ENCODE measurements at places on chromosomes 1 and 21.

DNA sequence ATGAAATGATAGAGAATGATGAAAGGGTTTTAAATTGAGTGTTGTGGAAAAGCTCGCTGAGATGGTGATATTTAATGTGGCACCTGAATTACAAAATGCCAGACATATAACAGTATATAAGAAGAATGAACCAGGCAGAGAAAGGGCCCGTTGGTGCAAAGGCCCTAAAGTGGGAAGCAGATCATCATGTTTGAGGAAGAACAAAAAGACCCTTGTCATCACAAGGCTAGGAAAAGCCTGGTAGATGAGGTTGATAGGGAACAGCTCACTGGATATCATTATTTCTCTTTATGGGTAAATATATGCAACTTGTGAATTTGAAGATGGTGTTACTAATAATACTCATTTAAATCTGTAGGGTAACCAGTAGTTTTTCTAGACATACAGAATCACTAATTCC, 11.0 kb downstream of the RAP1A start:
- DNase-seq, result no peak

DNA sequence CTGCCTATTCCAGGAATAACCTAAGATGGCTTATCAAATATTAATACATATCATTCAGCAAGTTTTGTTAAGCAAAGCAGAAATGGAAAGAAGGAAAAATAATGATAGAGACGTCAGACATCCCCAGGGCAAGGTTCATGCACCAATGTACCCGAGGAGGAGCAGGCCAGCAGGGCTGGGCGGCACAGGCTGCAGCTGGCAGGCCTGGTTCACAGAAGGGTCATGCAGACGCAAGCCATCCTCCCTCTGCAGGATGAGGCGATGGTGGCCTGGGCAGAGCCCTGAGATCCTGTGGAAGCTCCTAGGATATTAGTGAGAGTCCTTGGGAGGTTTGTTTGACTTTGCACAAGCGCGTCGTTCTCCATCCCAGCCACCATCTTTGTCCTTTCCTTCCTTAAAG, 30.0 kb downstream of the BATF3 start:
- no peak for DNase-seq

- DNase-seq, result no peak
Observed at GRCh38 chr1:96090134-96090533, 631.5 kb upstream of the PTBP2 start.

DNA sequence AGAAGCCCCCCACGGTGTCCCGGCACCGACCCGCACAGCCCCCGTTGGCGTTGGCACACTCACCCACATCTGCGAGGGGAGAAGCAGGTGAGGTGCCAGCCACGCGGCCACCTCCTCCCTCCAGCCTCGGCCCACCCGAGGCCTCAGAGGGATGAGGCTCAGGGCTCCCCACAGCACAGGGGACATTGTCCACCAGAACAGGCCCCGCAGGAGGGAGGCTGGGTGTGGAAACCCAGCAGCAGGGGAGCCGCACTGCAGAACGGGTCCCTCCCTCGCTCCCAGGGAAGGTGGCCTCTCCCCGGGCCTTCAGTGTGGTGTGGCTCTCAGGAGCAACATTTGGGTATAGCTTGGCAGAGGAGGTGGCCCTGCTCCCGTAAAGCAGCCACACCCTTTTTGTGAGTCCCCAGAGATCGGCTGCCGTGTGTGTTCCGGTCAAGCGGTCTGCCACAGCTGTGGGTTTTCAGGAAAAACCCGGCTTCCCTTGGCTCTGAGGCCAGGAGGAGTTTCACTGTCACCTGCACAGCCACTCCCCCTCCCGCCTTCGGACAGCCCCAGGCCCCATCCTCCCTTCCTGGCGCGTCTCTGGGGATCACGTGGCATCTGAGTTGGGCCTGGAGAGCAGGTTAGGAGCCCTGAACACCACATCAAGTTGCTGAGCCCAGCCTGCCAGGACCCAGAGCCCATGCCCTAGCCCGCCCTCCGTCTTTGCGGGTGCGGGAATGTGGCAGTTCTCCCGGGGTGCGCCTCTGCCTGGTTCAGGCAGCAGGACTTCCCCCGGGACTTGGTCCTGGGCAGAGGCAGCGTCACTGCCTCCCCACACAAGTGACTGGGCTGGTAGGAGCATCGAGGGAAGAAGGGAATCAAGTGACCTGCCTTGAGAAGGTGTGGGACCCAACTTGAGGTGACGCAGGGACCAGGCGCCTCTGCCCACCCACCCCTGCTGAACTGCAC, 64.0 kb downstream of the MEGF6 start:
- DNase-seq, result no peak

GRCh38 chr1:112263453-112263852, 132.6 kb upstream of the CTTNBP2NL start:
- DNase-seq, result no peak

DNA sequence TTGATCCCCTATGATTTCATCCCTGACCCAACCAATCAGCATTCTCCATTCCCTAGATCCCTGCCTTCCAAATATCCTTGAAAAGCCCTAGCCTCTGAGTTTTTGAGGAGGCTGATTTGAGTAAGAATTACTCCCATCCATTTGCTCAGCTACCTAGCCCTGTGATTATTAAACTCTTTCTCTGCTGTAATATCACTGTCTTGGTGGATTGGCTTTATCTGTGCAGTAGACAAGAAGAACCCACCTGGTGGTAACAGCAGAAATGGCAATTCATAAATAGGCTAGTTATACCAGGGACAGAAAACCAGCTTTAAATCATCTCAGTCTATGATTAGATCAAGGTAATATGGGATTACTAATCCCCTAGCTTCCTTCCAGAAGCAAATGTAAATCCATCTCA, 13.0 kb downstream of the IL20 start:
- no peak for DNase-seq

DNA sequence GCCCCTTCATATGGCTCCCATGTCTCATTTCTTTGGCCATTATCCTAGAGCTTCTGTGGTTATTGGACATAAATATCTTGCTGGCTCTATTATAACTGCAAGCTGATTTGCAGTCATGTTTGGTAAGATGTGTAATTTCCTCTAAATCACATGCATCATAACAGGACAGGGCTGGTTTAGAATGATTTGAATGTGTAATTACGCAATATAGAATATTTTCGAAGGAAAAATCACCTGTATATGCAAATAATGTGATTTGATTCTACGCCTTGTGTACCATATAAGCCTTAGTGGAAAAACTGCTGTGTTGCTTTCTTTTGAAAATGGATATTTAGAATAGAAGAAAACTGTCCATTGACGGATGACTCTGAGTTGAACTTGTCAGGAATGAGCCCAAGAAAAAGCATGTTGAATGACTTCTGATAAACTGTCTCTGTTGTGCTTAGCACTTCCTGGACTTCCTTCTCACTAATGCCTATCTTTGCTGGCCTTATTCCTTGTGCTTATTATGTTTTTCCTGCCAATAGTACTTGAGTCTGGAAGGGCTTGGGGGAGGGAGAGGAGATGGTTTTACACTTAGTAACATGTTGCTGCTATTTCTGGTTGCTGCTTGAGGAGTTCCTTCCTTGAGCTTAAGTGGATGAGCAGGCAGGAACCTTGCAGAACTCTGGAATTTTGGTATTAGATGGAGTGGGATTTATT, 6.5 kb downstream of the CACHD1 start:
- DNase-seq, result no peak

GRCh38 chr1:148379697-148380096, 103.4 kb downstream of the PPIAL4G start:
- DNase-seq, result no peak

- no peak for DNase-seq
Observed at GRCh38 chr1:70426154-70427131, 15.4 kb downstream of the CTH start.

DNA sequence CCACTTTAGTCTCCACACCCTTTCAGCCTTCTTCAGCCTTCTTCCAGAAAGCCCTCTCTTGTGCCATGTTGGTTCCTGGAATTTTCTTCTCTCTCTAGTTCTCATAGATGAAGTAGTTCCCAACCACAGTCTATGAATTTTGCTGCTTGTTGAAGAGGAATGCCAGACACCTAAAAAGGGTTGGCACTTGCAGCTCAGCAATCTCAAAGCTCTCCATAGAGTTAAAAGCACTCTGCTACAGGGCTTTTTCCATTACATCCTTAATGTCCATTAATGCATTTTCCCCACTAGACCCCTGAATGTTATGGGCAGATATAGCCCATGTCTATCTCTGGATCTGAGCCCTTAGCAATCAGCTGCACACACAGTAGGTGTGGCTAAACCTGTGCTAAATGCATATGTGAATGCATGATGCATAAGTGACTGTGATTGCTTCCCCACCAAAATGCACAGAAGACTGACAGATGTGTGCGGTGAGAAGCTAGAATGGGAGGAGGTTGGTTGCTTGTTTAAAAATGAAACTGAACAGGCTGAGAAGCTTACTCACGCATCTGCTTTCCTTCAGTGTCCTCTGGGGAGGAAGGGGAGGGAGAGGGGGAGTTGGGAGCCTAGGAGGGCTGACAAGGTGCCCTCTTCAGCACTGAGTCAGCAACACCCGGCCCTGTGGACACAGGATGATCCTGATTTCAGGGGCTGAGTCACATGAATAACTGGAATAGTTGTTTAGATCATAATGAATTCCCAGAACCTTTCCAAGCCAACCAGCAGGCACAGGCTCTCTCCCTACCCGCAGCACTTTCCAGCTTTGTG, 146.1 kb upstream of the FGGY start:
- DNase-seq, result no peak

DNA sequence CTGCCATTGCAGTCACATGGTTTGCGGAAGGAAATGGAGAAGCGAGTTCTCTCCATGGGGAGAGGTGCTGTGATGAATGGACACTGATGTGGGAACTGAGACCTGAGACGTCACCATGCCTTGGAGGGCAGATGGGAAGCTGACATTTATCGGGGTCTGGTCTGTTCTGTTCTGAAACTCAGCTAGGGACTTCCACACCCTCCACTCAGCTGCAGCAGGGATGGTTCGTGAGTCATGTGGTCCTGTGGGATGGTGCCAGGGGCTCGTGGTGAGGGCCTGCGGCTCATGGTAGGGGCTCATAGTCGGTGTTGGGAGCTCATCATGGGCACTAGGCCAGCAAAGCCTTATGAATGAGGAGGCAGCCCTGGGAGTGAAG, 6.1 kb downstream of the GPR137B start:
- DNase-seq, result no peak

DNA sequence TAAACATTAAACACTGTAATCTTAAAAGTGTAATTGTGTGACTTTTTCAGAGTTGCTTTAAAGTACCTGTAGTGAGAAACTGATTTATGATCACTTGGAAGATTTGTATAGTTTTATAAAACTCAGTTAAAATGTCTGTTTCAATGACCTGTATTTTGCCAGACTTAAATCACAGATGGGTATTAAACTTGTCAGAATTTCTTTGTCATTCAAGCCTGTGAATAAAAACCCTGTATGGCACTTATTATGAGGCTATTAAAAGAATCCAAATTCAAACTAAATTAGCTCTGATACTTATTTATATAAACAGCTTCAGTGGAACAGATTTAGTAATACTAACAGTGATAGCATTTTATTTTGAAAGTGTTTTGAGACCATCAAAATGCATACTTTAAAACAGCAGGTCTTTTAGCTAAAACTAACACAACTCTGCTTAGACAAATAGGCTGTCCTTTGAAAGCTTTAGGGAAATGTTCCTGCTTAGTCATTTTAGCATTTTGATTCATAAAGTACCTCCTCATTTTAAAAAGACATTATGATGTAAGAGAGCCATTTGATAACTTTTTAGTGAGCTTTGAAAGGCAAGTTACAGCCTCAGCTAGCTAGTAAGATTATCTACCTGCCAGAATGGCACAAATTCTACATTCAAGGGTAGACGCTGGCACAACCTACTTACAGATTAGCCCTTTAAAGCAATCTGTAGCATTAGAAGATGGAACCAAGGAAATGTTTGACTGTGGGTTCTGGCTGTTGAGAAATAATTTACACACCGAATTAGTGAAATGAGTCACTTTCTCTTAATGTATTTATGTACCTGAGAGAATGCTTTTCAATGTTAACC, 9.4 kb downstream of the SOD1 start:
- no peak for DNase-seq

DNA sequence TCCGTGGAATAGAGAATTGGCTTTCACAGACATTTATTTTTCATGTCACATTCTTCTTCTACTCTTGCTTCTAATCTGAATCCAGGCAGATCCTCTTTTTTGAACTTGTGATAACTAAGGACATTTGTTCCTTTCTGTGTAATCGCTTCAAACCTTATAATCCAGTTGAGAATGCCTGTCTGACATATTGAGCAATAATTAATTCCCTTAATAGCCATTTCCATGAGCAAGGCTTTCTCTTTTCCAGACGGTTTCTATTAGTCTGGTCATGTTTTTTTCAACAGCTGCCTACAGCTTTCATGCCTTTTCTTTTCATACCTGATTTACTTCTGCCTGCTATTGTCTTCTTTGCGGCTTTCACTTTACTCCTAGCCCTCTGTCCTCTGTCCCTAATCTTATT, 163.4 kb downstream of the CYYR1 start:
- no peak for DNase-seq

- no peak for DNase-seq
Observed at GRCh38 chr1:167634435-167634834, 4.4 kb downstream of the RCSD1 start.

- DNase-seq, result no peak
Observed at GRCh38 chr1:10865518-10866320, 69.3 kb upstream of the CASZ1 start.

- no peak for DNase-seq
Observed at GRCh38 chr1:207330011-207330710, 8.7 kb downstream of the CD55 start.

DNA sequence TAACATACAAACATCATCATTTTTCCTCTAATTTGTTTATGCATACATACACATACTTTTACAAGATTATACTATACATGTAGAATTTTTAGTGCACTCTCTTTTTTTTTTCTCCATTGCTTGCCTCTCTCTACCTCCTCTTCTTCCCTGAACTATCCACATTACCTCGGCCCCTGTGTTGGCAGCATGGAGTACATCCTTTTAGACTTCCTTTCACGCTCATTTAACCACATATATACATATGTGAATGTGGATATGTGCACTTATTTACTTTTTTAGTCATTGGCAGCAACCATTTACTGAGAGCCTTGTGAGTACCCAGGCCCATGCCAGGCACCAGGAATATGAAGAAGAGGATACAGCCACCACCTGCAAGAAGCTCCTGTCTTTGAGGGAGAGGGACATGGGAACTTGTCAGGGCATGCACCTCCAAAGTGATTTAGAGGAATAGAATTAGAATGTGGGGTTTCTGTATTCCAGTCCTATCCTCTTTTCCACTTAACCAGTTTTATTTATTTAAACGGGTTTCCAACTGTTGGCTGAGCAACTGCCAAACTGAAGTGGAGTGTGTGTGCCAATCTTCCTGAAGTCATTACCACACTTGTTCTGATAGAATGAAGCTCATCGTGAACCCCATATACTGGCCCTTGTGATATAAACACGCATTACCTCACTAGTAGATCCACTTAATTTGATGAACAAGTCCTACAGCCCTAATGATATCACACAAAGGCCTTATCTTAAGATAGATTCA, 212.6 kb downstream of the TNR start:
- DNase-seq, result no peak

Data from ecto neural progenitor cell (in vitro differentiated cells).